Uterus (tissue), 4 donors: ENCODE measurements at places on chromosomes 7 and 10. TPM values are rescaled to one million over a fixed set of nuclear protein-coding genes. Genes with fewer than 3 reads are reported as not detected.

GRCh38 chr7:32293833-32294232 is 196.3 kb downstream of the LSM5 start:
- no peak overlapping the region for H3K27ac ChIP-seq
- H3K27me3 ChIP-seq, result no peaks in the 10 kb centered on the region
- no peak overlapping the region for H3K4me3 ChIP-seq
- no peak for DNase-seq
- H3K4me1 ChIP-seq, result no peaks in the 10 kb centered on the region
- H3K36me3 ChIP-seq, result no peaks in the 10 kb centered on the region

DNA sequence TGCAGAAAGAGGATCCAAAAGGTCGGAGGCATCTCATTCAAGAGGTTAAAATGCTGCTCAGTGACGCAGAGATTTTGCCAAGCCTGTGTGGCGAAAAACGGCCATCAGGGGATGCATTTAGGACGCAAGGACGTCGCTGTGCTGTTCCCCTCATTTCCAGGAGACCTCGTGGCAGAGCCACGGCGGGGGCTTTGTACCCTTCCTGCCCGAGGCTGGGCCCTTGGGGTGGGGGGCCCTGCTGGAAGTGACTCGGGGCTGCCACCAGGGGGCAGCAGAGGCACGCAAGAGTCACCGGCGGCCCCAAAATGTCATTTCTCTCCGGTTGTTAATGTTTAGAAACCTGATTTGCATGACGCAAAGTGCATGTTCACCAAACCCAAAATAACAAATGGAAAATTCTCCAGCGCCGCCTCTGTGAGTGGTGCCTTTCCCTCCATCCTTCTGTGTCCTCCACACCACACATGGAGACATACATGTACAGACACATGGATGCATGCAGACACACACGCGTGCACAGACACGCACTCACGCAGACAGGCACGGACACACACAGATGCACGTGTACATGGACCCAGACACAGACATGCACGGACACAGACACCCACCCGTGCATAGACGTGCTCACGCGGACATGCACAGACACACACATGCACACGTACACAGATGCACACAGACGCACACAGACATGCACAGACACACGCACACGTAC is 51.0 kb upstream of the NKX6-2 start:
- no peak overlapping the region for H3K4me3 ChIP-seq
- H3K4me1 ChIP-seq, result no peaks in the 10 kb centered on the region
- no peak overlapping the region for H3K27ac ChIP-seq
- DNase-seq, result peak; percentile 25

GRCh38 chr7:90396420-90396819 is 6.8 kb upstream of the CLDN12 start:
- no peak overlapping the region for H3K4me3 ChIP-seq
- H3K36me3 ChIP-seq, result no peaks in the 10 kb centered on the region
- no peak overlapping the region for H3K27ac ChIP-seq
- H3K27me3 ChIP-seq, result no peaks in the 10 kb centered on the region

- H3K4me1 ChIP-seq, result no peaks in the 10 kb centered on the region
- no peaks in the 10 kb centered on the region for H3K27me3 ChIP-seq
- H3K36me3 ChIP-seq, result no peaks in the 10 kb centered on the region
- H3K4me3 ChIP-seq, result no peak overlapping the region
Observed at GRCh38 chr10:91672021-91672608, 39.2 kb upstream of the PPP1R3C start.

DNA sequence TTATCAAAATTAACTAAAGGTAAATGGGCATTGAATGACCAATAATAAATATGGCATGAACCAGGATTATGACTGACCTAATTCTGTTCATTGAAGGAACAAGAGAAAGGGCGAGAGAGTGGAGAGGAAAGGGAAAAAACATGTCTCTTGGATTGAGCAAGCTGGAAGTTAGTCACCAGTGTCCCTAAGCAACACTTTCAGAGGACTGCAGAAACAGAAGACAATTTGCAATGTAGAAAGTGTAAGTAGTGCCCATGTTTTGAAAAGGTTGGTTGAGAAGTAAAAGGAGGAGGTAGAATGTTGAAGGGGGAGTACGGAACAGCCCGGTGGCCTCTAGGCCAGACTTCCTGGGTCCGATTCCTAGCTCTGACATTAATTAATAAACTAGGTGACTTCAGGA is 94.6 kb downstream of the FAS start:
- no peaks in the 10 kb centered on the region for H3K4me1 ChIP-seq
- H3K27me3 ChIP-seq, result no peaks in the 10 kb centered on the region
- no peak for DNase-seq
- H3K36me3 ChIP-seq, result no peaks in the 10 kb centered on the region
- no peak overlapping the region for H3K27ac ChIP-seq
- H3K4me3 ChIP-seq, result no peak overlapping the region

DNA sequence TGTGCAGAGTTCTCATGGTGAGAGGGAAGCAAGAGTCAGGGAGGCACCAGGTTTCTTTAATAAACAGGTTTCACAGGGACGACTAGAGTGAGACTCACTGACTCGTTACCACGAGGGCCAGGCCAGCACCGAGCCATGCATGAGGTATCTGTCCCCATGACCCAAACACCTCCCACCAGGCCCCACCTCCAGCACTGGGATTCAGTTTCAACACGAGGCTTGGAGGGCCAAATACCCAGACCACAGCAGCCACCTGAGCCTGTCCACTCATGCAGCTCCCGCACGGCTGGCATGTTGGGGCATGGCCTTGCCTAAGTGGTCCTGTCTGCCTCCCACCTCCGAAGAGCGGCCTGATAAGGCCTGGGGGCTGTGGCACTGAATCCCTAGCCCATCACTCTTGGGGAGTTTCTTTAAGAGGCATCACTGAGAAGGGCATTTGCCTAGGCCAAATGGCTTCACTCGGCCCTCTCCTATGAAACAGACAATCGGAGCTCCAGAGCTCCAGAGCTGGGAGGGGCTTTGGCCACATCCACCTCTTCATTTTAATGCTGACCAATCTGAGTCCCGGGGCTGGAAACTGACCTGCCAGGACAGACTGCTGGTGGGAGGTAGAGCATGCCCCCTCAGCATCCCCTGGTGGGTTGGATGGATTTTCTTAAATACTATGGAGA is 157.8 kb downstream of the DNAJB6 start:
- no peak overlapping the region for H3K27ac ChIP-seq
- no peaks in the 10 kb centered on the region for H3K4me1 ChIP-seq
- H3K27me3 ChIP-seq, result no peaks in the 10 kb centered on the region
- no peaks in the 10 kb centered on the region for H3K36me3 ChIP-seq

Gene SPDYE9
- not detected for total RNA-seq
